ENCODE measurements at places on chromosomes 16 and 17. TPM values are rescaled to one million over a fixed set of nuclear protein-coding genes. Genes with fewer than 3 reads are reported as not detected.

Gene CEMP1
- total RNA-seq: 3.5 TPM

Gene PIK3R5
- total RNA-seq: 3.6 TPM

Gene PITPNM3
- total RNA-seq: 18.1 TPM

- DNase-seq: no peak
These were observed 23.7 kb downstream of the ZCCHC14 start for GRCh38 chr16:87469169-87469568.

- DNase-seq: no peak
These were observed 10.5 kb downstream of the PIMREG start for GRCh38 chr17:6454495-6455320.

GRCh38 chr16:30485818-30486436, 13.4 kb downstream of the ITGAL start:
- no peak for DNase-seq

GRCh38 chr17:80830020-80830780, 161.4 kb upstream of the CHMP6 start:
- DNase-seq: no peak

DNA sequence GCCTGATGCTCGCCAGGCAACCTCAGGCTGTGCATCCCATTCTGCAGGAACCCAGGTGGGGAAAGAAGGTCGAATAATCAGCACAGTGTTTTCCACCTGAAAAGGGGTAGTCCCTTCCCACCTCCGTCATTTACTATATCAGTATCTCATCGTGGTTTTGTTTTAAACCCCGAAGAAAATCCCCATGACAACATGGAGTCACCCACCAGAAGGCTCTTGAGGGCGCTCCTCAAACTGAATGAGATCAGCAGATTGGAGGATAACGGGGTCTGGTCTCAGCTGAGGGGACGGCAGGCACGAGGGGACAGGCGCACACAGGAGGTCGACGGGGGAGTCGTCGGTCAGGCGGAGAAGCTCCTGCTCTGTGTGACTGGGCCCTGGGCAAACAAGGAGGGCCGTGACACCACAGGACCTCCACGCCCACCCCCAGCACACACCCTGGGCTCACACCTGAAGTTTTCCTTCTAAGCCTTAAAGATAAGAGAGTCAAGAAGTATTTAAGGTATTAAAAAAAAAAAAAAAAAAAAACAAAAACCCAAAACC, 44.2 kb downstream of the MARF1 start:
- no peak for DNase-seq

DNA sequence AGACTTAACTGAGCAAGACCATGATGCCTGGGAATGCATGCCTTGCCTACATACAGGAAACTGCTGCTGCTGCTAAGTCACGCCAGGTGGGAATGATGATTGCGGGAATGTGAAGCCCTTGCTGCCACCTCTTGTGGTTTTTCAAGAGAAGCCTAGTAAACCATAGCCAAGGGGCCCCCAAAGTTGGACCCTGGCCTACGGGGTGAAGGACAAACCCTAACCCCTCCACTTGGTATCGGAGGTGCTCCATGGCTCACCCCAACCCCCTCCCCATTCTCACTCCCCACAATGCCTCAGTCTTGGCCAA, 233.9 kb downstream of the ZNF423 start:
- no peak for DNase-seq

DNA sequence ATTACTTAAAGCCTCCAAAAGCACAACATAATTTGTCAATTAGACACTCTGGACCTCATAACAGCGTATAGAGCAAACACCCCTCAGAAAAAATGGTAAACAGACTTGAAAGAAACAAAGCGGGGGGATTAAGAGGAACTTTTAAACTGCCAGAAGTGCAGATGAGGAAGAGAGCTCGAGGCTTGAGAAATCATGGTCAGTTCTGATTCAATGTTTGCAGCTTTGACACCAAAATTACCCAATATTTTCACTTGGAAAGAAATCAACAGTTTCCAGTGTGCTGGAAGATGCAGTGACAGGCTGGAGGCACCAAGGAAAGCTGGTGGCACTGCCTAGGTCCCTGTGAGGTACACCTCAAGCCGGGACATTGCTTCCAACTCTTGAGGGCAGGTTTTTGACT, 180.9 kb upstream of the TOX3 start:
- no peak for DNase-seq

GRCh38 chr17:43132117-43132516, 7.0 kb upstream of the BRCA1 start:
- DNase-seq: no peak

Measured in suprapubic skin (tissue), 4 donors.